H1 (cell line): ENCODE measurements at places on chromosomes 1 and 21. TPM values are rescaled to one million over a fixed set of nuclear protein-coding genes. Genes with fewer than 3 reads are reported as not detected.

Gene PCSK9
- polyA plus RNA-seq: 22.3 and 39.4 TPM in 2 replicates

Gene EPHA2
- polyA plus RNA-seq: 26.8 and 42.2 TPM in 2 replicates

Gene TRIM63
- not detected in 2 replicates for polyA plus RNA-seq

Gene OR14K1
- not detected in 2 replicates for polyA plus RNA-seq

Gene RHD
- polyA plus RNA-seq: 0.21 and 0.33 TPM in 2 replicates
